Forelimb muscle (tissue), 1 donor: ENCODE measurements at places on chromosomes 3 and 15.

- no peak for DNase-seq
Observed at GRCh38 chr3:177212278-177212610, 15.0 kb upstream of the TBL1XR1 start.

DNA sequence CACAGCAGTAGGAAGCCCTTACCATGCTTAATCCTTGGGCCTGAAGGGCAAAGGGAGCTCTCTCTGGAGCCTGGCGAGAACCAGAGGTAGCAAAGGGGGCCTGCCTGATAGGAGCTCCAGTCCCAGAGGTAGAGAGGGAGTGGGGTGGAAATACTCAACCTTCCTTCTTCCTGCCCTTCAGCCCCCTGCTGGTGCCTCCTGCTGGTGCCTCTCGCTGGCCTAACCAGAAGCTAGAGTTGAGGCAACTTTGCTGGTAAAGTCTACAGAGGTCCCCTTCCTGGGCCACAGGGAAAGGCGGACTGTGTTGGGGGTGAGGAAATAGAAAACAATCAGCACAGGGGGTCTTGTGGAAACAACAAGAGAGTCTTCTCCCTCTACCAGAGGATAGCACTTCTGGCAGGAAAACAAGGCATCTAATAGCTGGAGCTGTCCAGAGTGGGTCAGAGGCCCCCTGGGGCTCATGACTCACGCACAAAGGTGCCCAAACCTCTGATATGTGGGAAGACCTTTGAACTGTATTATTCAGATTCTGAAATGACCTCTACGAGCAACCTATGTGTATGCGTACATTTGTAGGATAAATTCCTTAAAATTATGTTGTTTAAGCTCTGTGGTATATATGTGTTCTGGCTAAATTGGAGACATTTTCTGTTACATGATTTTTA, 133.9 kb downstream of the LRRC28 start:
- DNase-seq, result no peak

GRCh38 chr3:108060331-108060730, 30.5 kb downstream of the CD47 start:
- no peak for DNase-seq

GRCh38 chr3:133925960-133926735, 30.5 kb upstream of the RAB6B start:
- DNase-seq, result no peak

DNA sequence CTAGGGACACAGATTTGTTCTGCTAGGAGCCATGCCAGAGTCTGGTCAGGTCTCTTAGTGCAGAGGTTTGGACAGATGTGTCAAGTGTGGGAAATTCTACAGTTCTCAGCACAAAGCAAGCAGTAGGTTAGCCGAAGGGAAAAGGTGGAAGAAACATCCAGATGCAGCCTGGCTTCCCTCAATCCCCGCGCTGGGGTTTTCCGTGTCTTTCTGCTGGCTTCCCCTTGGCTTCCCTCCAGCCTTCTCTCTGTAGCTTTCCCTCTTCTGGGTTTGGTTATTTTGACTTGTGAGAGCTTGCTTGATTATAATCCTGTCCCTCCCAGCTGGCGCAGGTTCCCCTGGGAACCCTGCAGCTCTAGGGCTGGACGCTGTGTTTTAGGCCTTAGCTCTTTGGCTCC, 4.1 kb downstream of the TF start:
- DNase-seq, result no peak

GRCh38 chr15:42289166-42289565, 15.9 kb upstream of the TMEM87A start:
- DNase-seq, result no peak

GRCh38 chr3:152245498-152246170, 23.1 kb upstream of the MBNL1 start:
- no peak for DNase-seq

GRCh38 chr3:123634149-123635051, 49.5 kb upstream of the HACD2 start:
- no peak for DNase-seq

- DNase-seq, result no peak
Observed at GRCh38 chr3:94405258-94406035, 342.6 kb downstream of the NSUN3 start.

- DNase-seq, result no peak
Observed at GRCh38 chr3:23888617-23889228, 28.1 kb downstream of the NKIRAS1 start.

- no peak for DNase-seq
Observed at GRCh38 chr3:116018646-116019045, 395.3 kb downstream of the GAP43 start.

DNA sequence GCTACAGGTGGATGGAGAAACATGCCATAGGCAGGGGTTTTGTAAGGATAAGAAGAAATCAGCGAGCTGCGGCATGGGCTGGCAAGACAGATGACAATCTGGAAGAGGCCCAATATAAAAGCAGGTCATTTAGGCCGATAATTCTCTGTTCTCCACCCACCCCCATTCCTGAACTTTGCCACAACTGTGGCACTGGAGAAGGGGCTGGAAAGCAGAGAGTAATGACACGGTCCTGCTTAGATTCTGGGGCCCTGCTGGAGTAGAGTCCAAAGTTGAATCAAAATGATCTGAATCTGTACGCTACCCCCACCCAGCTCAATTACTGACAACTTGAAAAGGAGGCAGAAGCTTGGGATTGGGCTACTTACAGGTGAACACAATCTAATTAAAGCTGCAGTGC, 18.4 kb upstream of the BUB1B start:
- DNase-seq, result no peak

GRCh38 chr3:139292711-139293664, 50.8 kb upstream of the MRPS22 start:
- DNase-seq, result no peak

- no peak for DNase-seq
Observed at GRCh38 chr3:170476291-170476690, 57.6 kb downstream of the CLDN11 start.

GRCh38 chr3:13010780-13011572, 62.3 kb downstream of the IQSEC1 start:
- no peak for DNase-seq

GRCh38 chr3:85801955-85802354, 843.2 kb downstream of the CADM2 start:
- no peak for DNase-seq

DNA sequence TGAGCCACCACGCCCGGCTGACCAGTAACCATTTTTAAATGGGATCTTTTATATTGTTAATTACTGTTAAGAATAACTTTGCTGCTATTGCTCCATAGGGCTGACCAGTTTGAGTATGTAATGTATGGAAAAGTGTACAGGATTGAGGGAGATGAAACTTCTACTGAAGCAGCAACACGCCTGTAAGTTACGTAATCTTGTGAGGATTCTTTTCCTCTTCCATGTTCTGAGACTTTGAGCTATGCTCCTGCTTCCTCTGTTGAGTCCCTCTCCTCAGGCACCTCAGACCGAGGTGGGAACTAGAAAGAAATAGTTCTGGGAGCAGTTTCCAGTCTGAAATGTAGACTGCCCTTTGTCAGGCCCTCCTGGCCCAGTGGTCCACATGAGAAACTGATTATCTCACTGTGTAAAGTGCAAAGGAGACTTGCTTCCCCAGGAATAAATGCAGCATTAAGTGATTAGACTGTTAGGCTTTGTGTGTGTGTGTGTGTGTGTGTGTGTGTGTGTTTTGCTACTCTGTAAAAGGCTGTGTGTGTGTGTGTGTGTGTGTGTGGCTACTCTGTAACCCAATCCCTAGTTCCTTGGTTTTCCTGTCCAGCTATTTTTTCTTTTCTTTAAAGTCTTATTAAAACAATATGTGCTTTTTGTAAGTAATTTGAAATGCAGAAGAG, 5.2 kb downstream of the POLR2H start:
- no peak for DNase-seq
